ENCODE measurements at places on chromosomes 5 and 9. TPM values are rescaled to one million over a fixed set of nuclear protein-coding genes. Genes with fewer than 3 reads are reported as not detected.
A peak's percentile ranks its signal among the peaks of the same experiment; 100 is the strongest.

SPAAR gene
- polyA plus RNA-seq: 4.2 TPM

DNA sequence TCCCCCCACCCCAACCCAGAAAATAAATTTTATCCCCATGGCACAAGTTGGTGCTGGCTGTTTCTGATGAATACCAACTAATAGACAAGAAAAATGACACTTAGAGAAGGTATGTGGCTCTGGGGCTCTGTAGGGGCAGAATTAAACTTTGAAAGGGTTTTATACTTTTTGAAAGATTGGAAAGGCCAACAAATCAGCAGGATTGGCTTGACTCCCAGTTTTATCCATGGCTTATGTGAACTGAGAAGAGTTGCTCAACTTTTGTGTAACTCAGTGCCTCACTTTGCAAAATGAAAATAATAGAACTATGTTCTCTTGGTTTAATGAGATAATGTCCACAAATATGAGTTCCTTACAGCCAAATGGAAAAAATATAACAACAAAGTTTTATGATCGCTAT lies 288.9 kb upstream of the KIF2A start:
- peak; percentile 41 for DNase-seq

- no peak for DNase-seq
Observed at GRCh38 chr9:37730256-37730655, 23.3 kb upstream of the TRMT10B start.

ABCA1 gene
- polyA plus RNA-seq: 8.6 TPM

DNA sequence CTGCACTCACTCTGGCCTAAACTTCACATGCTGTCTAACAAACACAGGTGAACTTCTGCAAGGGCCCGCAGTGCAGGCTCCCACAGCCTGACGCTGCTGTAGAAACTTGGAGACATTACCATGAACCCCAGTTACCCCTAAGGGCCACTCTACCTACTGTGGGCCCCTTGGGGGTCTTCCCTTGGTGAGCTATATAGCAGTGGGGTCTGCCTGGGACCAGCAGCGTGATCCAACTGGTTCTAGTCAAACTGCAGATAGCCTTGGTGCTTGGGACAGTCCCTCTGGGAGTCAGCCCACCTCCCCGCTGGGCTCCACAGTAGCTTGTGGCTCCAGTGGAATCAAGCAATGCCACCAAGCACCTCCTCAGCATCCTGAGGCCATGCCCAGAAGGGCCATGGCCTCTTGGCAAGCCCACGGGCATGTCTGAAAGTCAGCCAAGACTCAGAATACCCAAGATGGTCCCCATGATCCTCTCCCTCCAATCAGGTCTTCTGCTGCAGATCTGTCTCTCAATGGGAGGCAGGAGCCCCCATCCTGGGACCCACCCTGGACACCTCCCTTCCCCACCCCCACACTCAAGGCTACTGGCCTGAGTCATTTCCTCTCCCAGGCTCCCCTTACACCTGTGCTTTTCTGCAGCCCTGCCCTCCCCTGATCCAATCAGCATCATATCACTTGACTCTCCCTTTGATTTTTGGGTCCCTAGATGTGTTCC lies 230.0 kb upstream of the IRX1 start:
- no peak for DNase-seq

DNA sequence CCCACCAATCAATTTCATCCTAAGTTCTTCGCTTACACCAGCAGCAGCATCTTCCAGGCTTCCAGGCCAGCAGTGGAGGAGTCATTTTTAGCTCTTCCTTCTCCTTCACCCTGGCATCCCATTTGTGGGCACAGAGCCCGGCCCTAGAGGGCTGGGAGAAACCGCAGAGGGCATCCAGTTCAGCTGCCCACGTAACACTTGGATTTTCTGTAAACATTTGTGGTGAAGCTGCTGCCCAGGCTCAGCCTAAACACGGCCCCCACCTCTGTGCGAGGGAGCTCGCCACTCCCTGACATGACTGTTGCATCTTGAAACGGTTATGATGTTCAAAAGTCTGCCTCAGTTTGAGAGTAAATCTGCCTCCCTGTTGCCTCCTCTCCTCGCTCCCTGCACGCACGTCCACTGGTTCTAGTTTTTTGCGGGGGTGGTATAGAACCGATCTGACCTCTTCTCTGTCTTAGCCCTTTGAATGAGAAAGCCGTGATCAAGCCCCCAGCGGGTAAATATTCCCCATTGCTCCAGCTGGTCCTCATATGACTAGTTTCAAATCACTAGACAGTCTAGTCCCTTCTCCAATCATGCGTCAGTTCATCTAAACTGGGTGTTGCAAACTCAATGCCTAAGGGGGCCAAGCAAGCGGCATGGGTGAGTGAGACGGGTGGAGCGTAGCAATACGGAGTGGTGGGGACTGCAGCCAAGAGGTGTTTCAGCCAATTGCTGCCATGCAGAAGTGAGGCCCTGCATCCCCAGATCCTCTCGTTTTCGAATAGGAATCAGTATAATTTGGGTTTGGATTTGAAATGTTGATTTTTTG lies 34.9 kb upstream of the N4BP3 start:
- no peak for DNase-seq

GRCh38 chr5:157779221-157779620 lies 35.7 kb downstream of the LSM11 start:
- no peak for DNase-seq
